Right atrium auricular region (tissue), 2 donors: ENCODE measurements at places on chromosomes 1 and 21. TPM values are rescaled to one million over a fixed set of nuclear protein-coding genes. Genes with fewer than 3 reads are reported as not detected.

Gene TSPEAR
- total RNA-seq, result not detected

Gene CD53
- 7.0 TPM for total RNA-seq

Gene TMPRSS15
- not detected for total RNA-seq

Gene TTC13
- 3.9 TPM for total RNA-seq

Gene CD1E
- total RNA-seq, result not detected

Gene SNX7
- 17.7 TPM for total RNA-seq

Gene UTS2
- not detected for total RNA-seq

Gene SPRR4
- not detected for total RNA-seq

Gene COL11A1
- total RNA-seq, result not detected

Gene TNNI3K
- 18.3 TPM for total RNA-seq

Gene LCE1E
- not detected for total RNA-seq

Gene SELL
- total RNA-seq, result 2.2 TPM

Gene ARHGEF19
- total RNA-seq, result 1.5 TPM

Gene S100B
- total RNA-seq, result 5.8 TPM

Gene TPM3
- total RNA-seq, result 975 TPM

Gene RAD54L
- total RNA-seq, result not detected
